ENCODE measurements at places on chromosomes 3 and 15. TPM values are rescaled to one million over a fixed set of nuclear protein-coding genes. Genes with fewer than 3 reads are reported as not detected.

- DNase-seq = no peak
Measured at GRCh38 chr15:35089551-35089950, 4.5 kb upstream of the NANOGP8 start.

DNA sequence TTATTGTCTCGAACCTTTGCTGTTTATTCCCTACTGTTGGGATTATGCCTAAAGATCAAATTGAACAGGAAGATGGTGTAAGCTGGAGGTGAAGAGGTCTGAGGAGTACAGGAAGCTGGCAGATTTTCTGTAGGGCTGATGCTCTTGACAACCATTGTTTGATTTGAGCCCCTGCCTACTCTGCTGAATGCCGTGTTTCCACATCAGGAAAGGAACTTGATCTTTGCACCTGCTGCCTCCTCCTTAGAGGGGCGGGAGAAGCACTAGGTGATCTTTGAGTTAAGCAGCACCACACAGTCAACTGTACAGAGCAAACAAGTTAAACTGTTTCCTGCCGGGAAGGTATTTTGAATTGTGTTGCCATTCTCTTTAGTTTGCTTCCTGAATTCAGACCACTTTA is 364.6 kb upstream of the EPHA6 start:
- no peak for DNase-seq

- peak; percentile 59 for DNase-seq
Measured at GRCh38 chr15:39228889-39229288, 352.0 kb upstream of the THBS1 start.

Gene MAGEF1
- total RNA-seq = 111 TPM

Gene ATP2B2
- not detected for total RNA-seq

- no peak for DNase-seq
Measured at GRCh38 chr3:72535772-72536171, 312.5 kb downstream of the SHQ1 start.

DNA sequence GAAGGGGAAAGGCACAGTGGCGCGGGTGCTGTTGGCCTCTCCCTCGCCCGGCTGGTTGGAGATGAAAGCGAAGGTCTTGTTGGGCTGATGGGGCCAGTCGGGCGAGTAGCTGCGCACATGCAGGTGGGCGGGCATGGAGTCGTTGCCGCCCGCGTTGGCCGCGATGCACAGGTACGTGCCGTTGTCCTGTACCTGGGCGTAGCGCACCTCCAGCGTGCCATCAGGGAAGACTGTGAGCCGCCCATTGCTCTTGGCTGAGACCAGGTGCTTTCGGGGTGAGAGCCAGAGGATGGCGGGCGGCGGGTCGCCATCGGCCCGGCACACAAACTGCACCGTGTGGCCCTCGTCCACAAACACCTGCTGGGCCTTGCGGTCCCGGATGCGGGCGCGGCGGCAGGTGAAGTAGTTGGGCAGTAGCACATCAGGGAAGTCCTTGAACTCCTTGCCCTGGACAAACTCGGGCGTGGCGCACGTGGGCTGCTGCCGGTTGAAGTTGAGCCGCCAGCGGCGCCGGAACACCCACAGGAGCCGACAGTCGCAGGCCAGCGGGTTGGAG is 18.4 kb downstream of the LINGO1 start:
- DNase-seq = no peak

DNA sequence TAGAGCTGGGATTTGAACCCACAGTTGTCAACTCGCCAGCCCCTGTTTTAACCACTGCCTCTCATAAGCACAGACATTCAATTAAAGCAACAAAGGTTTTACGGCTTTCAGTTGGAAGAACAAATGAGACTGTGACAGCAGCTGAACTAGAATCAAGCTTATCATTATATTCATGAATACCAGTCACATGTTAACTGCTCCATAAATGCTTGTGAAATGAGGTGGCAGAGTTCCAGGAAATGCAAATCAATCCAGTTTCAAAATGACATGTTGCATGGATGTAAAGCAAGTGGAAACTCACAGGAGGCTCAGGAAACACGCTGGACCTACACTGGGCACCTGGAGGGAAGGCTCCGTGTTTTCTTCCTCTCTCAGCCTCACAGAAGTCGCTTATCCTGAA is 3.9 kb downstream of the GP5 start:
- no peak for DNase-seq

Gene CCR4
- not detected for total RNA-seq

Gene TTC23
- 37.3 TPM for total RNA-seq

DNA sequence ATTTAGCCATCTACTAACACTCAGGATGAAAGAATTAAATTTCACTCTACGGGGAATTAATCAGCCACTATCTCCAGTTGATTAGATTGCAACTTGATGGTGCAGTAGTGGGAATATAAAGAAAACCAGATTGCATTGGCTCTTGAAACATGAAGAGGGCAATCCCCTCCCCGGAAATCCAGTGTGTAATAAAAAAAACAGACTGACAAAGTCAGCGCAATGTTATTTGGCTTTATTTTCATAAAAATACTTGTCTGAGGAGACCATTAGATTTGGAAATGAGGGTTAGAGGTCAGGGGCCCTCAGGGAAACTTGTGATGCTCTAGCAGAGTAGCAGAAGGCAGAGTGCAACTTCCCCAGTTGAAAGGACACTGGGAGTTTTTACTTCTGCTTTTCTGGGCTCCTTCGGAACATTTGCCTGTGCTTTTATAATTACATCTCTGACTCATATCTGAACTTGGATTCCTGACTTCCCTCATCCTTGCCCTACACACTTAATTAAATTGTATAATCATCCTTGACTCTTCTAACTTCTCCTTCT is 326.8 kb downstream of the TUSC7 start:
- no peak for DNase-seq

Gene SLC24A5
- total RNA-seq = not detected

Gene AP3B2
- not detected for total RNA-seq

Gene PYDC2
- not detected for total RNA-seq

Gene TMC3
- not detected for total RNA-seq

- DNase-seq = no peak
Measured at GRCh38 chr3:7800006-7800780, 701.4 kb upstream of the LMCD1 start.

DNA sequence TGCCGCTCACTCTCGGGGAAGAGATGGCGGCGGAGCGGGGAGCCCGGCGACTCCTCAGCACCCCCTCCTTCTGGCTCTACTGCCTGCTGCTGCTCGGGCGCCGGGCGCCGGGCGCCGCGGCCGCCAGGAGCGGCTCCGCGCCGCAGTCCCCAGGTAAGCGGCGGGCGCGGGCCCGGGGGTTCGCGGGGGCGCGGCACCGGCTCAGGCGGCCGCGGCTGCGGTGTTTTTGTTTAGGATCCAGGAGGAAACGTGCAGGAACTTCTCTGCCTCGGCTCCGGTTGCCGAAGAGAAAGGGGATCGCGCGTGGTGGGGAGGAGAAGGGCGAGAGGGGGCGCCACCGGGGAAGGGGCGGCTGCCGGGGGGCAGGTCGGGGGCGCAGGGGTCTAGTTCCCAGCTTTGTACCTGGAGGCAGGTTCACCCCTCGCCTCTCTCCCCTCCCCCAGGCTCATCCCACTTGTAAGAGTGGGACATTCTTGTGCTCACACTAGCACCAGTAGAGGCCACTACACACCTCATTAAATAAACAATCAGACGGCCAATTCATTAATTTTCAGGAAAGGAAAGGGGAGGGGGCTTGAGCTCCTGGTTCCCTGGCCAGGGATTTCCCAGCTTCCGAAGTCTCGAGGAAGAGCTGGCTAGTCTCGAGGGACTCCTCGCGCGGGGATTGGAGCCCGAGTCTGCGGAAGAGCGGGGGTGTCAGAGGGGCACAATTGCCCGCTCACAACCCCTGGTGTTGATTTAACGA is 562 bp downstream of the NEO1 start:
- peak; percentile 20 for DNase-seq

GRCh38 chr15:85792102-85792731 is 2.5 kb downstream of the KLHL25 start:
- DNase-seq = no peak

Gene PLIN1
- 0.05 TPM for total RNA-seq

GRCh38 chr3:46213201-46213600 is 5.1 kb upstream of the CCR1 start:
- no peak for DNase-seq

DNA sequence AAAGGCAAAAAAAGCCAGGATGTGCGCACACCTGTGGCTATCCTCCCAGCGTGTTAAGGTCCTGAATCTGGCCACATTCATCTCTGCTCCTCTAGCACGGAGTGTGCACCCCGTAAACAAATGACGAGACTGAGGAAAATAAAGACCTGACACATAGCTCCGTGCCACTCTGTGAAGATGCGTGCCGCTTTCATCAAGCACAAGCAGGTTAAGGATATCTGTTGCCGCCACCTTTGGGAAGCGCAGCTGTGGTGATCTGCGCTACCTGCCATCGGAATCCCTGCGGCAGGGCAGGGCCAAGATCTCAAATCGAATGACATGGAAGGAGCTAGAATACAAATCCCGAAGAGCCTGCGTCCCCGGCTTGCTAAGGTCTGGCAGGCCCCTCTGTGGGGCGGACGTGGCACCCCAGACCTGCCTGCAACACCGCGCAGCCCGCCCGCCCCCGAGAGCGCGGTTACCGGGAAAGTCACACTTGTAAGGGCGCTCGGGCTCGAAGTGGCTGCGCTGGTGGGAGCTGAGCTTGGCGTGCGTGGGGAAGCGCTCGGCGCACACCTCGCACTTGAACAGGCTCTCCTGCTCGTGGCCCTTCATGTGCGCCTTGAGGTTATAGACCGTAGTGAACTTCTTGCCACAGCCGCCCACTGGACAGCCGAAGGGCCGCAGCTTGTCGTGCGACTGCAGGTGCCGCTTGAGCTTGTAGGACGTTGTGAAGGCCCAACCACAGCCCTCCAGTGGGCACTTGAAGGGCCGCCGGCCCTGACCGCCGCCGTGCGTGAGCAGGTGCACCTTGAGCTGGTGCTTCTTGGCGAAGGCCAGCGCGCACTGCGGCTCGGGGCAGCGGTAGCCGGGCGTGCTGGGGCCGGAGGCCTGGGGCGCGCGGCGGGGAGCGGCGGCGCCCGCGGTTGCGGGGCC is 936 bp downstream of the ZXDC start:
- peak; percentile 72 for DNase-seq

GRCh38 chr3:50661321-50661837 is 13.3 kb upstream of the DOCK3 start:
- DNase-seq = no peak

DNA sequence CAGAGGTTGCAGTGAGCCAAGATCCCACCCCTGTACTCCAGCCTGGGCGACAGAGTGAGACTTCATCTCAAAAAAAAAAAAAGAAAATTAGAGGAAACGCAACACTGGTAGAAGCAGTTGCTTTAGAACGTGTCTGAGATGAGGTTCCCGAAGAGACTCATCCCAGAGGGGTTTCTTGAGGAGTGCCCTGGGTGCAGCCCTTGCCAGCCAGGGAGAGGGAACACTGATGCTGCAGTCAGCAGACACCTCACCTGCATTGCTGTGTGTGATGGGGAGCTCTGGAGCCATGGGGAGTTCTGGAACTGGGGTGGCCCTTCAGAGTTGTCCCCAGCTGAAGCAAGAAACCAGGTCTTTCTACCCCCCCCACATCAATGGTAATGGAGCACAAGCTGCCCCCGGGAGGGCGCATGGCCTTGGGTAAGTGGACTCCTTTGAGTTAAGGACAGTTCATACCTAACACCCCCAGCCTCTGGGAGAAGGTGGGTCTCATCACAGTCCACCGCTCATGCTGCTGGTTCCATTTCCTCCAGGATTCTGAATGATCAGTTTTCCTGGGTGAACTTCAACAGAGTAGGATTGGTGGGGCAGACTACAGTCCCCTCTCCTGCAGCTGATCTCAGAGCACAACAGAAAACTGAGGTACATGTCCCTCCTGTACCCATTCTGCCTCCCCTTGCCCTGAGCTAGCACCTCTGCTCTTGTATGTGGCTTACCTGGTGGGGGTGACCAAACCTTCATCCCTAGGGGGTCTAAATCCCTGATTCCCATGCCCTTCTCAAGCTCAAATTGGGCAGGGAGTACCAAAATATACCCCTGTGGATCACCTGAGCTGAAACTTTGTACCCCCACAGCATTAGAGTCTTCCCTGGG is 18.7 kb upstream of the LRRC2 start:
- no peak for DNase-seq

Measured in myocyte (in vitro differentiated cells).